ENCODE measurements at places on chromosomes 3 and 15. TPM values are rescaled to one million over a fixed set of nuclear protein-coding genes. Genes with fewer than 3 reads are reported as not detected.

Gene WDR93
- polyA plus RNA-seq, result not detected

Gene SLC15A2
- polyA plus RNA-seq, result 0.07 TPM

Gene PLSCR5
- not detected for polyA plus RNA-seq

Gene ENTPD3
- not detected for polyA plus RNA-seq

Gene TTC23
- 5.2 TPM for polyA plus RNA-seq

Gene CLDN18
- not detected for polyA plus RNA-seq

Gene FEZF2
- polyA plus RNA-seq, result not detected

Gene PLA2G4B
- 3.1 TPM for polyA plus RNA-seq

Gene ITPKA
- 2.2 TPM for polyA plus RNA-seq

Data from IMR-90 (cell line).